Activated T-cell treated with anti-CD3 and anti-CD28 coated beads, Interleukin-2, amount 50 U/mL, for 24 hours (primary cell): ENCODE measurements at places on chromosomes 7 and 10.

- DNase-seq = no peak
Measured at GRCh38 chr7:150479023-150479716, 28.7 kb downstream of the GIMAP8 start.

GRCh38 chr10:119595676-119596515, 868 bp downstream of the TIAL1 start:
- DNase-seq = peak; percentile 82

DNA sequence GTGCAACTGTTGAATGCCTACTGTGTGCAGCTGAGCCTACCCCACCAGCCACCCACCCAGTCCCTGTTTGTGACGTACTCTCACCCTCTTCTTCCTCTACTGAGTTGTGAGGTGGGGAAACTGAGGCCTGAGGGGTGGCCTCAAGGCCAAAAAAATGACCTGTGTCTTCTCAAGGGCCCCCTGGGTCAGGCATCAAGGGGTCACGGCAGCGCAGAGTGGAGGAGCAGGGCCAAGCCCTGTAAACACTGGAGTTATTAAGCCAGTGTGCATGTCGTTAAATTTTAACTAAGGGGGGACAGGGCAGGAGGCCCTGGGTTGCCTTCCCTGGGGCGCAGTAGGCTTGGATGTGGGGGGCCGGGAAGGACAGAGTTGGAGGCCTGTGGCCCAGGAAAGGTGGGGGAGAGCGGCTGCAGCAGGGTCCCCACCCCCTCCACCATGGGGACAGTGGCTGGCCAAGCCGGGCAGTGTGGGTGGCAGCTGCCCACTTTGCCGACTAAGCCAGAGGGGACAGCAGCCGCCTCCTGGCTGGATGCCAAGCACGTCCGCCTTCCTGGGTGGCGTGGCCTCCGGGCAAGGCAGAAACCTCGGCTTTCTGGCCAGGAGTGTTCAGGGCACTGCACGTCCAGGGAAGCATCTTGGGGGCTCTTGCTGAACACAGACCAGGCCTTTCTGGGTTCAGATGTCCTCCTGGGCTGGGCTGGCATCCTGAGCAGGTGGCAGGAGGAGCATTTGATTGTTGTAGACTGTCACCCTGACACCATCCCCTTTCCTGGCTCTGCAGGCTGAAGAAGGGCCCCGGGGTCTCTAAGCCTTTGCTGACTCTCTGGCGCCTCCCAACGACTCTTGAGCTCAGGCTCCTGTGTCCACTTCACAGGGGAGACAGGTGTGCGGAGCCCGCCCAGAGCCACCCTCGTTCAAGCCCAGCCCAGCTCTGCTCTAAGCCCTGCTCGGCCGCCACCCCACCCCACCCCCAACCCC, 1.9 kb downstream of the SLC29A4 start:
- no peak for DNase-seq

GRCh38 chr7:155795951-155796350, 16.3 kb downstream of the SHH start:
- DNase-seq = no peak

GRCh38 chr10:107163076-107163855, 1.2 kb downstream of the SORCS1 start:
- DNase-seq = no peak

DNA sequence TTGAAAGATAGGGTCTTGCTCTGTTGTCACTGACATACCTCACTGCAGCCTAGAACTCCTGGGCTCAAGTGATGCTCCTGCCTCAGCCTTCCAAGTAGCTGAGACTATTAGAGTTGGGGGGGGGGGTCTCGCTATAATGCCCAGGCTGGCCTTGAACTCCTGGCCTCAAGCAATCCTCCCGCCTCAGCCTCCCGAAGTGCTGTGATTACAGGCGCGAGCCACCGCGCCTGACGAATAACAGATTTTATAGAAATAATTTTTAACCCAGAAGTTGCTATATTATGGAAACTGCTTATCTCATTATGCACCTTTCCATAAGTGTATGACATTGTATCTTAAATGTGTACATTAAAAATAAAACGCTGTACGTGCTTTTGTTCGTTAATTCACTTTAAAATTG, 846 bp downstream of the ANKRD26 start:
- DNase-seq = no peak
